ENCODE measurements at places on chromosomes 16 and 17.

DNA sequence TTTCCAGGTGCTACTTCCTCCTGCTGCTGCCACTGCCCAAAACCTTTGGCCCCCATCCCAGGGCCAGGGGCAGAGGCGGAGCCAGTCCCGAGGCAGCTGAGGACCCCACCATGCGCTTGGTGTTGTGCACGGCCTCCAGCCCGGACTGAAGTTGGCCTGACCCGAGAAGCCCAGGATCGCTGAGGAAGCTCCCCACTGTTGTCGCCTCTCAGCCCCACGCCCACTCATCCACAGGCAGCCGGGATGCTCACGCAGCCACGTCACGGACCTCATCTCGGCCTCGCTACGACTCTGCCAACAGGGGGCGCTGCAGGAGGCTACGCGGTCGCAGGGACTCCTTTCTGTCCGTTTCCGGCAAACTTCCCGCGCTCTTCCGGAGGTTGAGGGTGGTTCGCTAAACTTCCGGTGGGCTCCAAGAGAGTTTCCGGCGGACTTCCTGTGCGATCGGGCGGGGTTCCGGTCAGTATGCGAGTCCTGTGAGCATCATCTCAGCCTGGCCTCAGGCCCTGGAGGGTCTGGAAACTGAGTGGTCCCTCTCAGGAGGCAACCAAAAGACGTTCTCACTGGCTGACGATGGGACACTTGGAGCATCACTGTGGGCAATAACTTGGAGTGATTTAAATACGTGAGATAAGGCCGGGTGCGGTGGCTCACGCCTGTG lies 12.4 kb downstream of the ZG16B start:
- DNase-seq: peak; percentile 74

- no peak for DNase-seq
These were observed 9.5 kb downstream of the ARHGAP17 start for GRCh38 chr16:25005445-25006306.

DNA sequence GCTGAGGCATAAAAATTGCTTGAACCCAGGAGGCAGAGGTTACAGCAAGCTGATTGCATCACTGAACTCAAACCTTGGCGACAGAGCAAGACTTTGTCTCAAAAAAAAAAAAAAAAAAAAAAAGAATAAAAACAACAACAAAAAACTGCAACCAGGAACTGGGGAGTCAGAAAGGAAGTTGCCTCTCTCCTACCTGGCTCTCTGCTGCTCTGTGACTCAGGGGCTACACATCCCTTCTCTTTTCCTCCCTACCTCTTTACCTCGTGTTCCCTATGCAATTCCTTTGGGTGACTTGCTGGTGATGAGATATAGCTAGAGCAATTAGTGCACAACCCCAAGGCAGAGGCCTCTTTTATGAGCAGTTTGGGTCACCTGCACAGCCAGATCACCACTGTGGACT lies 95.9 kb downstream of the ABCC1 start:
- no peak for DNase-seq

DNA sequence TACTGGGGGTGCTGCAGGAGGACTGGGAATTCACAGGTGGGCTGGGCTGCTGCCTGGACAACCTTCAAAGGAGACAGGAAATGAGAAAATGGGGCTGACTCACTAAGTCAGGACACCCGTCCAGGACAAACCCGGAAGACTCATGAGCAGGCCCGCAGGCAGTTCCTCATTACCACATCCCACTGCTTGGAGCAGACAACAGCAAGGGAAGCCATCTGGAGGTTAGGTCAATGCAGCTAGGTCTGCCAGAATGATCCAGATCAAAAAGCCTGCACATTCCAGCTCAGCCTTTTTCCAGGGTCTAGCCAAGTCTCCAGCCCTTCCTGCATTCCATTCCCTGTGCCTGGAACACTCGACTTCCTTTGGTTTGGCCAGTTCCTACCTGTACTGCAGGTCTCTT lies 536.5 kb upstream of the CDH11 start:
- DNase-seq: no peak

GRCh38 chr16:76277460-76278030 lies 344 bp downstream of the CNTNAP4 start:
- DNase-seq: no peak

DNA sequence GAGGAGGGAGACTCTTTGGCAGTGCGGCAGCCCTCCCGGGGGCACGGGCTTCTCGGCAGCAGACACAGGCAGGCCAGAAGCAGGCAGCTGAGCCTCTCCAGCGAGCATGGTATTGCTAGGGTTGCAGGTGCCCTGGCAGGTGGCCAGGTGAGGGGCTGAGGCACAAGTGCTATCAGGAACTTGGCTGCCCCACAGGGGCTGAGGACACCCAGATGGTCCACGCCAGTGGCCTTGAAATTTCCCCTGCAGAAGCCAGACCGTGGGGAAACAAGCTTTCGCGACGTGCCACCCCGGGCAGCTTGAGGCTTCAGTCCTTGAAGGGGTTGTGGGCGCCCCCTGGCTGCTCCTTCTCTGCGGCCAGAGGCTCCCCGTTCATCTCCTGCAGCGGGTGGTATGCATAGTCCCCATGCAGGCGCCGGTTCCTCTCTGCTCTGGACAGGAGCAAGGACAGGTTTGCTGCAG lies 8.5 kb downstream of the NAGPA start:
- no peak for DNase-seq

DNA sequence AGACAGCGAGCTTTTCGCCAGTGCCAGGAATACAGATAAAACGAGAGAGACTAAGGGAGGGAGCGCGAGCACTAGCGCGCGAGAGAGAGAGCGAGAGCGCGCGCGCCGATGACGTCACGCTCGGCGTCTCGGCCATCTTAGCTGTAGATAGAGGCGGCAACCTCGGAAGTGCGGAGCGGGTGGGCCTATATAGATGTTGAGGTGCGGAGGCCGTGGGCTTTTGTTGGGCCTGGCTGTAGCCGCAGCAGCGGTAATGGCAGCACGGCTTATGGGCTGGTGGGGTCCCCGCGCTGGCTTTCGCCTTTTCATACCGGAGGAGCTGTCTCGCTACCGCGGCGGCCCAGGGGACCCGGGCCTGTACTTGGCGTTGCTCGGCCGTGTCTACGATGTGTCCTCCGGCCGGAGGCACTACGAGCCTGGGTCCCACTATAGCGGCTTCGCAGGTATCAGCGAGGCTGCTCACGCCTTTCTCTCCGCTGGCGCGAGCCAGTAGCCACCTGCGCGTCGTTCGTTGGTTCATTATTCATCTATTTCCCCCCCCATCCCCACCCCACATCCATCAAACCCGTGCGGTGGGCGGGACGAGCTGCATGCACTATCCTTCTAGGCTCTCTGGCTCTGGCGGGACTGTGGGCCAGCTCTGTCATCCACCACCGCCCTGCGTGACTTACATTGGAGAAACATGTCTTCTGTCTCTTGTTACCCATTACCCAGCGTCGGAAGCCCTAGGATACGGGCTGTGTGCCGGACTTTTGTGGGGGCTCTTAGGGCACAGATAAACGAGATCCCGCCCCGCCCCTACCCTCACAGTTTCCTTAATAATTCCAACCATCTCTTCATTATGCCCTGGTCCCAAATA lies 795 bp downstream of the CYB5D2 start:
- DNase-seq: peak; percentile 93

DNA sequence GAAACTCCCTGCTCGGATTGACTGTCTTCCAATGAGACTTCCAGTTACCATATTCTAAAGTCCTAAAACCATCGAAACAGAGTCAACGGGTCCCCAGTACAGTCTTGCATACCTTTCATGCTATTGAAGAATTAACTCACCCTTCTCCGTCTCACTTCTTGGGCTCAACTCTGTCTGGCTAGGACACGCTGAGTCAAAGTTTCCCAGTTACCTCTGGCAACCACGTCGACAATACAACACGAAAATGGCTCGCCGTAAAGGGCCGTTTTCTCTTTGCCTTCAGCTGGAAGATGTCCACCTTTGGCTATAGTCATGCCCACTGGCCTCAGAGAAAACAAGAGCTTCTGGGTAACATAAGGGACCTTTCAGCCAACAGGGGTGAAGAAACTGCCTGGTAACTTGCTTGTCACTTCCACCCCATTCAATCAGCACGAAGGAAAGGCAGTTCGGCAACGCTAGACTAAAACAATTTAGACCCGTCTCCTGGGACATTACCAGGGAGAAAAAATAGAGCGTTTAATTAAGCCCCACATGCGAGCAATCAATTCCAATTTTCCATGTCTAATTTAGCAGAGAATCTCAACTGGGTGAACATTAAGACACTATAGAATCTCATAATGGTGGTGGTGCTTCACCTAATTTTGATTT lies 21.5 kb downstream of the KCNG4 start:
- no peak for DNase-seq

DNA sequence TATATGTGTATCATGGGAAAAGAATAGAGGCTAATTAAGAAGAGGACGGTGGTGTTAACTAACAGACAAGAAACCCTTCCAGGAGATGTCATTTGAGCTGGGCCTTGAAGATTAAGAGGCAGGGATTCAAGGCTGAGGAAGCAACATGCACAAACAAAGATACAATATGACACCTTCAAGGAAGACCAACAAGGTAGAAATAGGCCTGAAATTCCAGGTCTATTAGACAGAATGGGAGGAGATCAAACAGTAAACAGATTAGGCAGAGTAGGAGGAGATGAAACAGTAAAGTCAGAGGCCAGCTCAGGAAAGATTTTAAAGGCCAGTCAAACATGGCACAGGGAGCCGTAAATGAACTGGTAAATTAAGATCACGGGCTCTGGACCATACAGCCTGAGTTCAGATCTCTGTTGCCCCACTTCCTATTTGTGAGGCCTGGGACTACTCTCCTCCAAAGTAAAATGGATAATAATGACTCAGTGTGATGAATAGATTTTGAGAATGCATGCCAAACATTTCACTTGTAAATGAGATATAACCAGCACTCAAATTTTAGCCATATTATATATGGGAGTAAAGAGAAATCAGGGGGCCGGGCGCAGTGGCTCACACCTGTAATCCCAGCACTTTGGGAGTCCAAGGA lies 38.9 kb downstream of the USP31 start:
- DNase-seq: no peak

- DNase-seq: no peak
These were observed 22.5 kb downstream of the SLC6A2 start for GRCh38 chr16:55678161-55678821.

DNA sequence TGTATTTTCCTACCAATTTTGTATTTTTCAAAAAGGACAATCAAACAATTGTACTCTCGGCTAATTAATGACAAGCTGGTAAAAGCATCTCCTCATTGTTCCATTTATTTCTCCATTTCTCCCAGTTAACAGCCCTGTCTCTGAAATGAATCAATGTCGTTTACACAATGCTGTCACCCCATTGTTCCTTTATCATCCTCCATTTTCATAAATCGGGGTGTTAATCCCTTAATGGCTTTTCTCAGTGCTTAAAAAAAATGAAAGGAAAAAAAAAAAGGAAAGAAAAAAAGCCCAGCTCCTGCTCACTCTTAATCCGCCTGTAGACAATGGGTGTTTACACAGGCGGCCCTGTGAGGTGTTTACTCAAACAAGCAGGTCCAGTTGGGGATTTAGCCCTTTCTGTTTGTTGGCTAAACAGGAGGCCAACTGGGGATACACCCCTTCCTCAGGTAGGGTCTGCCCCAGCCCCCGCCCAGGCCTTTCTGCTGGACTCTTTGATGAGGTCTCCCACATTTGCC lies 86.8 kb upstream of the SALL1 start:
- no peak for DNase-seq

DNA sequence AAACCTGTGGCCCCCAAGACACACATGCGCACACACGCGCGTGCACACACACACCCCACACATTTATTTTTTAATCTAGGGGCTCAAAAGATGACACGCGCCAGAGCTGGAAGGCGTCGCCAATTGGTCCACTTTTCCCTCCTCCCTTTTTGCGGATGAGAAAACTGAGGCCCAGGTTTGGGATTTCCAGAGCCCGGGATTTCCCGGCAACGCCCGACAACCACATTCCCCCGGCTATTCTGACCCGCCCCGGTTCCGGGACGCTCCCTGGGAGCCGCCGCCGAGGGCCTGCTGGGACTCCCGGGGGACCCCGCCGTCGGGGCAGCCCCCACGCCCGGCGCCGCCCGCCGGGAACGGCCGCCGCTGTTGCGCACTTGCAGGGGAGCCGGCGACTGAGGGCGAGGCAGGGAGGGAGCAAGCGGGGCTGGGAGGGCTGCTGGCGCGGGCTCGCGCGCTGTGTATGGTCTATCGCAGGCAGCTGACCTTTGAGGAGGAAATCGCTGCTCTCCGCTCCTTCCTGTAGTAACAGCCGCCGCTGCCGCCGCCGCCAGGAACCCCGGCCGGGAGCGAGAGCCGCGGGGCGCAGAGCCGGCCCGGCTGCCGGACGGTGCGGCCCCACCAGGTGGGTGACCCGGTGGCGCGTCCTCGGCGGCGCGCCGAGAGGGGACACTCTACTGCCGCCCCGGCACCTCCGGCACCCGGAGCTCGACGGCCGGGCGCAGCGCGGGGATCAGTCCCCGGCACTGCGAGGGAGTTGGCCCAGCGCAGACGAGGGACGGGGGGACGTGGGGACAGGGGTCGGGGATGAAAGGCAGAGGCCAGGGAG lies at the start of gene STAT5A:
STAT5A (plus strand) TSS at position 522 of the 826 bp plus-strand sequence. CDS start 914 bp downstream, outside the sequence.
- peak; percentile 86 for DNase-seq

- DNase-seq: no peak
These were observed 205.4 kb upstream of the KCNJ16 start for GRCh38 chr17:69869667-69870066.

- no peak for DNase-seq
These were observed 24.4 kb upstream of the DNAJA2 start for GRCh38 chr16:46997844-46998243.

DNA sequence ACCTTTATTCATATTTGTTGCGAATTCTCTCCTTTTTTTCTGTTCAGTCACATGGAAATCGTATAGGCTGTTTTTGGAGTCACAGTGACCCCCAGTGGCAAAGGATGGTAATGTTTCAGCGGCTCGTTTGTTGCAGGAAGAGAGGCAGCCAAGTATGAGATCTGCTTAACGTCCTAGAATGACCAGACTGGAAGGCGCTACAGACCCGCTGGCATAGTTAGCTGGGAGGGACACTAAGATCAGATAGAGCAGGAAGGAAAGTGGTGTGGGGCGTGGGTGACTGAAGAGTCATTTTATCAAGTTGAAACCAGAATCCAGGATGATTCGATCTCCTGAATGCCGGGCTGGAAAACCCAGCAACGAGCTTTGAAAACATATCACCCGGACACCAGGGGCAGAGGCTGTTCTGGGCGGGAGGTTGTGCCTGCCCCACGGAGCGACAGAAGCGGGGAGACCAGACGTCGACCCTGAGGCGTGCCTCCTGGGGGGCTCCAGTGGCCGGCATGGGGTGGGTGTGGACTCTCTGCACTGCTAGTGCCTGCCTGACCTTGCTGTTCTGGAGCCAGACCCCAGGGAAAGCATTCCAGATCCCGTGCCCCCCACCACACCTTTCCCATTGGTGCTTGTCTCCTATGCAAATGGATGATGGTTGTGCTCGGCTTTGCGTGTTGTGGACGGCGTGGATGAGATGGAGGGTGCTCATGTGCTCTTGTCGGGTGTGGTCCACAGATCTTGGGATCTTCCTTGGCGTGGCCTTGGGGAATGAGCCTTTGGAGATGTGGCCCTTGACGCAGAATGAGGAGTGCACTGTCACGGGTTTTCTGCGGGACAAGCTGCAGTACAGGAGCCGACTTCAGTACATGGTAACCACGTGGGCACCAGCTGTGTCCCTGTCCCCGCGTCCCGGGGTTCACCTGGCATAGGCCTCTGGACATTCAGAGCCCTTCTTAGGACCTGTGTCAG lies 7.7 kb downstream of the IL34 start:
- DNase-seq: peak; percentile 82

Measured in CD4-positive, alpha-beta T cell treated with Interleukin-17A for 4 hours (primary cell).